ENCODE measurements at places on chromosomes 5 and 9. TPM values are rescaled to one million over a fixed set of nuclear protein-coding genes. Genes with fewer than 3 reads are reported as not detected.

TMEM252 gene
- not detected for total RNA-seq

IQGAP2 gene
- total RNA-seq = 62.5 TPM

NR2F1 gene
- not detected for total RNA-seq

PCDHGA11 gene
- total RNA-seq = 0.13 TPM

NR6A1 gene
- 3.0 TPM for total RNA-seq

ORM2 gene
- not detected for total RNA-seq

DNA sequence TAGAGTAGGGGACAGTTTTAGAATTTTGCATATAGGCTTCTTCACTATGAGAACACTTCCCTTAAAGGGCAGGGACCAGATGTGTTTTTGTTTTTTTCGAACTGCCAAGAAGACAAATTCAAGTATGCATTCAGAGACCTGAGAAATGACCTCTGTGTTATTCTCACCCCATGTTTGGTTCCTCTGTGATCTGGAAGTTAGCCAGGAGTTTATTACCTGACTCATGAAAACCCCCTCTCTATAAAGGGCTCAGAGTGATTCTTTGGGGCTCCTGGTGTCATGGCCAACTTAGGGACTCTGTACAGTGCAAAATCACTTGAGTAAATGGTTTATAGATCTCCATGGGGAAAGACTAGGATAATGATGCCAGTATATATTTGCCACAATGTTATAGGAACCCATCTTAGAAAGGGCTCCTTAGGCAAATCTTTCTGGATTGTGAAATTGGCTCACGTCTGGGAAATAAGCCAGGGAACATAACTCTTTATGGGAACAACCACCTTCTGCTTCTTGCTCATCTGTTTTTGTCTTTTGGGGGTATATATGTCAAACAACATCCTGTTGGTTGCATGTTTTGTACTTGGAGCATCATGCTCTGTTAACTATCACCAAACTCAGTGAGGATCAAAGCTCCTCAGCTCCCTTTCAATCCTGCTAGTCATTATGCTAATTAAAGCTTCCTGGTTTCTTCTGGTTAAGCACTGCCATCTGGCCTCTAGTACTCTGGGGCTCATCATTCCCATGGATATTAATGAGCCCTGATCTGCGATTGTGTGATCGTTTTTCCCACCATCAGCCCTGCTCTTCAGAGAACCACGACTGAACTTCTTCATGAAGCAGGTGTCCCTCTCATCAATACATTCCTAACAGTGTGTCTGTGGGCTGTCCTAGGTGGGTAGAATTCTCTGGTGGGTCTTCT lies 173.4 kb upstream of the CDH12 start:
- DNase-seq = no peak

GRCh38 chr5:135718651-135719050 lies 115.8 kb upstream of the SLC25A48 start:
- DNase-seq = no peak

- no peak for DNase-seq
Measured at GRCh38 chr9:124290743-124291554, 33.2 kb downstream of the NEK6 start.

- DNase-seq = no peak
Measured at GRCh38 chr9:133986774-133987445, 5.2 kb downstream of the VAV2 start.

GRCh38 chr5:58268268-58268667 lies 191.6 kb downstream of the PLK2 start:
- DNase-seq = no peak

DNA sequence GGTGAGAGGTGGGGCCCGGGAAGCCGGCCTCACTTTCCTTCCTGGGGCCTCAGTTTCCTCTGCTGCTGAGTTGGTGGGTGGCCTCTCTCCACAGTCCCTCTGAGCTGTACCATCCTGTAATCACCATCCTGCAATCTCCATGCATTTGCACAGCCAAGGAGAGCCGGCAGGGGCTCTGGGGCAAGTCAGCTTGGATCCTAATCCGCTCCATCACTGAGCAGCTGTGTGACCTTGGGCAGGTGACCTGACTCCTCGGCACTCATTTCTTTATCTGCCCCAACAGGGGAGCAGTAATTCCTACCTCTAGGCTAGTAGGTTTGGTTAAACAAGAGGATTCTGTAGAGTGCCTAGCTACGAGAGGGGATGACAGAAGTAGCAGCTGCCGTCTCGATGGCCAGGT lies 88.2 kb upstream of the ZNF618 start:
- no peak for DNase-seq

Measured in CD8-positive, alpha-beta memory T cell (primary cell).